Thoracic aorta endothelial cell (primary cell): ENCODE measurements at places on chromosomes 11 and 22. TPM values are rescaled to one million over a fixed set of nuclear protein-coding genes. Genes with fewer than 3 reads are reported as not detected.

OR52H1 gene
- total RNA-seq: 0.22 TPM in 1 of 2 replicates, not detected in the other

HEPHL1 gene
- not detected in 2 replicates for total RNA-seq

IGLL1 gene
- not detected in 2 replicates for total RNA-seq

LRRN4CL gene
- total RNA-seq: not detected in 2 replicates

CRACR2B gene
- total RNA-seq: 4.1 and 5.6 TPM in 2 replicates

DDTL gene
- total RNA-seq: 0.86 and 2.1 TPM in 2 replicates

KCNE3 gene
- total RNA-seq: 0.53 and 0.72 TPM in 2 replicates

SCGB2A2 gene
- total RNA-seq: not detected in 2 replicates

POU2F3 gene
- not detected in 2 replicates for total RNA-seq

MS4A6A gene
- 0.40 and 0.65 TPM in 2 replicates for total RNA-seq
